ENCODE measurements at places on chromosomes 2 and 18.
A peak's percentile ranks its signal among the peaks of the same experiment; 100 is the strongest.

- no peaks in the 10 kb centered on the region for H3K4me1 ChIP-seq
- H3K4me3 ChIP-seq, result no peak overlapping the region
- peaks cover 29% of the 10 kb centered on the region for H3K27me3 ChIP-seq
These were observed 114.7 kb upstream of the THOC1 start for GRCh38 chr18:382423-382984.

- H3K4me1 ChIP-seq, result peaks cover 23% of the 10 kb centered on the region
- H3K4me3 ChIP-seq, result no peak overlapping the region
- no peaks in the 10 kb centered on the region for H3K27me3 ChIP-seq
- H3K27ac ChIP-seq, result no peak overlapping the region
- ATAC-seq, result no peak
These were observed 8.0 kb downstream of the HDAC4 start for GRCh38 chr2:239392688-239393387.

GRCh38 chr2:63778391-63778790 lies 63.3 kb upstream of the UGP2 start:
- no peak overlapping the region for H3K4me3 ChIP-seq
- no peaks in the 10 kb centered on the region for H3K4me1 ChIP-seq
- no peak for ATAC-seq

DNA sequence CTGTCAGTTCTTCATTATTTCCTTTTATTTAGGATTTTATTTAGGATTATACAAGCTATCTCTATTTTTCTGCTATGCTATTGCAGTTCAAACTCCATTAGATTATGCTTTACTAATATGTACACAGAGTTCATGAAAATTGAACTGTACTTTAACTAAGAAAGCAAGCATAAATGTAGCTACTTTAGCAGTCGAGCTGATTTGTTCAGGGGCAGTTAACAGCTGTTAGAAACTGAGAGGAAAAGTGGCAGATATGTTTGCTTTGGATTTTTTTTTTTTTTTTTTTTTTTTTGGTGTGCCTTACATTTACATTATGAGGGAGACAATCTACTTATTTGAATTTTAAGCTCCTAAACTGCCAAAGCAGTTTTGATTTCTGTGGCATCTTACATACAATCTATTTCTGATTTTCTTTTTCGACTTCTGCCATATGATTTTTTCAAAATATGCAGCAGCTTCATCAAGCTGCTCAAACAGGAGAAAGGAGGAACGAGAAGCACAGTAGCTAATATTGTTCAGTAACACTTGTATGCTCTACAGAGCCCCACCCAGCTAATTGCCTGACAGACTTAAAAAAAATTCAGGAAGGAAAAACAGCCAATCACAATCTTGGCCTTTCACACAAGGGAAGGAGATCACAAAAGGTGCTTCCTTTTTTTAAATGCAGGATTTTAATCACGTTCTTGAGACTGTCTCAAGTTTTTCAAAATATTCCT lies 233.4 kb upstream of the SIX3 start:
- peak overlapping the region; percentile 95 for H3K27ac ChIP-seq
- no peaks in the 10 kb centered on the region for H3K27me3 ChIP-seq
- ATAC-seq, result peak; percentile 90
- H3K4me3 ChIP-seq, result peak overlapping the region; percentile 87
- H3K36me3 ChIP-seq, result peaks cover 12% of the 10 kb centered on the region
